Stimulated activated naive CD8-positive, alpha-beta T cell treated with anti-CD3 and anti-CD28 coated beads, Interleukin-15, amount 100 ng/mL, for 72 hours (primary cell): ENCODE measurements at places on chromosomes 3 and 15.

DNA sequence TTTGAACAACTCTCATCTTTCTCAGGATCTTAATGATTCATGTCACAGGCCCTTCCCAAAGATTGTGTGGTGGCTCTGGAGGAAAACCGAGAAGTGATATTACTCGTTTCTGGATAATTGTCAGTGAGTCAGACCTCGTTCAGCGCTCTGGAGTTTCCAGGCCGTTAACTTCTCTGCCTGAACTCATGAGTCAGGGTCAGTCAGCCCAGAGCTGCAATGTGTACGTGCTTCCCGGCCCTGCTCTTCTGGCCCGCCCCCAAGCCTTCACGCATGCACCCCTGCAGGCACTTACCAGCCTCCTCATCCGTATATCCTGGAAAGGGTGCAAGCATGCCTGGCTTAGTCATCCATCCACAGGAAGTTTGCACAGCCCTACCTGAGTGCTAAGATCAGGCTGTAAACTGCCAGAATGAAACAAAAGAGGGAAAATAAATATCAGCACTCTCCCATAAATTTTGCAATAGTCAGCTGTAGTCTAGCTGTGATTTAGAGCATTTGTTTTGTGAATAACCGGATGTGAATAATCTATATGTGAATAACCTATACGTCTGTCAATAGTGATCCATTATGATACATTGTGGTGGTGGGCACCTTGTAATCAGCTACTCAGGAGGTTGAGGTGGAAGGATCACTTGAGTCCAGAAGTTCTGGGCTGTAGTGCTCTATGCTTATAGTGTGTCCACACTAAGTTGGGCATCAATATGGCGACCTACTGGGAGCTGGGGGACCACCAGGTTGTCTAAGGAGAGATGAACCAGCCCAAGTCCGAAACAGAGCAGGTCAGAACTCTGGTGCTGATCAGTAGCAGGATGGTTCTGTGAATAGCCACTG, 35.3 kb upstream of the SEMA4B start:
- DNase-seq: no peak

DNA sequence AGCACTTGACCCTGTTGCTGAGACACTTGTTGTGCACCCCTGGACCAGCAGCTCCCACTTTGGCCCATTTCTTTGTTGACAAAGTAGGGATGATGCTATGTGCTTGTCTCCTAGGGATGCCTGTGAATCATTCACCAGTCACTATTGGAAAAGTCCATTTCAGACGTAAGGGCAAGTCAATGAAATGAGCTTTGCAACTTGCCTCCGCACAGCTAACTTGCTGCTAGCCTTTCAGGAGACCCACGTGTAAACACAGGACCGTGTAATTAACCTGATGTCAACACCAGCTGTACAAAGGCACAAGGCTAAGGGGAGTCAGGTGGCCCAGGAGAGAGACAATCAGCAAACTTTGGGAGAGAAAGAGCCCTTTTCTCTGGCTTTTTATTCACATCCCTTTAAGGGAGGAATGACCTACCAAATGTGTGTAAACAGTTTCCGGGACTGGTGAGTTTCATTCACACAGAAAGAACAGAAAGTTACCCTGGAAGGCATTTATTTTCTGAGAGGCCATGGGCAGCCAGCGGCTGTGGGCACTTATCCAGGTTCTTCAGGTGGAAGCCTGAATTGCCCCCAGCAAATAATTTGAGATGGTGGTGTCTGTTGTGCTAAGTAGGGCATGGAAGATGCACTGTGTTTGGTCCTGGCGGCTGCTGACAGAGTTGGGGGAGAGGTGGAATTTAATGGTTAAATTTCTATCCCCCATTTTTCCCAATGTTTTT, 54.0 kb downstream of the TIPARP start:
- DNase-seq: no peak

GRCh38 chr3:7684182-7684715, 817.4 kb upstream of the LMCD1 start:
- no peak for DNase-seq

- DNase-seq: peak; percentile 36
Observed at GRCh38 chr3:119891944-119892721, 110.2 kb downstream of the NR1I2 start.

GRCh38 chr3:21889166-21889565, 138.2 kb upstream of the ZNF385D start:
- DNase-seq: no peak

GRCh38 chr15:94335616-94336015, 104.3 kb downstream of the MCTP2 start:
- no peak for DNase-seq

GRCh38 chr3:9497821-9498565, 55.6 kb downstream of the LHFPL4 start:
- DNase-seq: no peak

GRCh38 chr3:142272200-142272891, 47.0 kb upstream of the GK5 start:
- no peak for DNase-seq

DNA sequence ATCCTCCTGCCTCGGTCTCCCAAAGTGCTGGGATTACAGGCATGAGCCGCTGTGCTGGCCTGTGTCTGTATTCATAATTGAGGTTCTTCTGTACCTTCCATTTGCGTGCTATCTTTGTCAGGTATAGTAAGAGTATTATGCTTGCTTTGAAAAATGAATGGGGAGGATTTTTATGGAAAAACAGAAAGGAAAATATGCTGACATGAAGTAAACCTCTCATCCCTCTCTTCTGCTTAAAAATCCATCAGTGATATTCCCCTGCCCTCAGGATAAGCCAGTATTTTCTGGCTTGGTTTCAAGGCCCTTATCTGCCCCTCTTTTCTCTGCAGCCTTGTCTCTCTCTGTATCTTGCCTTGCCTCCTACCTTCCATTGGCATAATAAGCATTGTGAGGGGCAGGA, 80.7 kb downstream of the NR1D2 start:
- DNase-seq: no peak

- no peak for DNase-seq
Observed at GRCh38 chr15:80382285-80382684, 21.9 kb upstream of the ARNT2 start.

DNA sequence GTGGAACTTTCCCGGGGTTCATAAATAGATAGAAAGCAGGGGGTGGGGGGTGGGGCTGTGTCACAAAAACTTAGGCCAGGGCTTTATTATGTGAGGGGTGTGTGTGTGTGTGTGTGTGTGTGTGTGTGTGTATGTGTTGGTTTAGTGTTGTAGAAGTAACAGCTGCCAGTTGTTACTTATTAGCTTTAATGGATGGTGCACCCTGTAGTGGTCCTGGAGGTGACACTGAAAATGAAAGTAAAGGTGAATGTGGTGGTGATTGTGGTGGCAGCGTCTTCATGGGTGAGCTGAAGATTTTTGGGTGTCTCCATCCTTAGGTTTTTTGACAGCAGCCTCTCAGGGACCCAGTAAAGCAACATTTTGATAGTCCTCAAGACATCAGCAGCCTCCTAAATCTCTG, 449.9 kb downstream of the PDCD6IP start:
- DNase-seq: no peak

- DNase-seq: no peak
Observed at GRCh38 chr3:117526470-117527079, 817.0 kb downstream of the TUSC7 start.

DNA sequence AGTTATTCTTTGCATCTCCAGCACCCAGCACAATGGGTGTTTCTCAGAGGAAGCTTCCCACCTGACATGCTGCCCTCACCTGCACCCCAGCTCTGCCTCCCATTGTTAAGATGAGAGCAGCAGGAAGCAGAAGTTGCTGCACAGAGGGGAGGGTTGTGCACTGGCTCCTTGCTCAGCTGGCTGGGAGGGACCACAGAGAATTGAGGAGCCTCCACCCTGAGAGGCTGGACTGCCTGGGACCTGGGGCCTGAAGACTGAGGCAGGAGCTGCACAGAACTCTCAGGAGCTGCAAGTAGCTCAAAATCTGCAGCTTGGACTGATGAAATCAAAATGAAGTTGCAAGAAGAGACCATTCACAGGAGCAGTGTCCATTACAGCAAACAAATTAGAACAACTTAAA, 222.3 kb upstream of the LINGO1 start:
- DNase-seq: no peak

GRCh38 chr3:124761250-124761796, 31.1 kb downstream of the UMPS start:
- peak; percentile 66 for DNase-seq

DNA sequence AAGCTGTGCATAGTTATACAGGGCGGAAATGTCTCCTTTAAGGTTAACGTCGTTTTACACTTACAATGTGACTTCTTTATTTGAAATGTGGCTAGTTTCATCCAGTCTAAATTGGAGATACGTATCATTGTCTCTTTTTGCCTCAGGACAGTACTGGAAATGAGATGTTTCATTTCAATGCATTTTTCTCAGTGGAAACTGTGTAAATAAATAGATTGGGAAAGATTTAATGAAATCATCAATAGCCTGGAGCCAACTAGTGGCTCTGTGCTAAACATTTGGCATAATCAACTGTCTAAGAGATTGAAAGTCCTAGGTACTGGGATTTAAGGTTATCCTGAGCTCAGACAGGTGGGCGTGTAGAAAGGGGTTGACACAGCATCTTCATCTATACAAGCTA, 691.5 kb upstream of the CCDC54 start:
- DNase-seq: no peak

GRCh38 chr15:65384505-65384894, 6.7 kb upstream of the IGDCC3 start:
- no peak for DNase-seq

DNA sequence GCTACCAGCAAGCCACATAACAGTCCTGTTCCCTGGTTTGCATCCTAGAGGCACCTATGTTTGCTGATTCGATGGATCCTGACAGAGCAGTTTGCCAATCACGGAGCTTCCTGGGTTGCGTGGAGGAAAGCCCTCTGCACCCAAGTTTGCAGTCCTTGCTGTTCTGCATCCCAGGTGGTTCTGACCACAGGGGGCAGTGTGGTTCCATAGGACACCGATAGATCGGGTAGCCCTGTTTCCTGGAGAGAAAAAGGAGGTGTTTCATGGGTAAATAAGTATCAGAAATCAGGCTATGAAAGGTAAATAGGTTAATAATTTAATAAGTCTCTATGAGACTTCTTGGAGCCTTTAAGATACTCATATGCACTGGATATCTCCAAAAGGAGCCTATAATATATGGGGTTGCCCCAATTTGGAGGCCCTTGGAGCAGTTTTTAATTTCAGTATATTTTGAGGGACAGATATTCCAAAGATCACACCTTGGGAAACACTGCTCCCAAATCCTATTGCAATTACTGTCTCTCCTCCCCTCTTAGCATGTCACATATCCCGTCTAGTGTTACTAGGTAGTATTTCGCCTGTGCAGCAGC, 194.6 kb upstream of the TPM1 start:
- peak; percentile 45 for DNase-seq

DNA sequence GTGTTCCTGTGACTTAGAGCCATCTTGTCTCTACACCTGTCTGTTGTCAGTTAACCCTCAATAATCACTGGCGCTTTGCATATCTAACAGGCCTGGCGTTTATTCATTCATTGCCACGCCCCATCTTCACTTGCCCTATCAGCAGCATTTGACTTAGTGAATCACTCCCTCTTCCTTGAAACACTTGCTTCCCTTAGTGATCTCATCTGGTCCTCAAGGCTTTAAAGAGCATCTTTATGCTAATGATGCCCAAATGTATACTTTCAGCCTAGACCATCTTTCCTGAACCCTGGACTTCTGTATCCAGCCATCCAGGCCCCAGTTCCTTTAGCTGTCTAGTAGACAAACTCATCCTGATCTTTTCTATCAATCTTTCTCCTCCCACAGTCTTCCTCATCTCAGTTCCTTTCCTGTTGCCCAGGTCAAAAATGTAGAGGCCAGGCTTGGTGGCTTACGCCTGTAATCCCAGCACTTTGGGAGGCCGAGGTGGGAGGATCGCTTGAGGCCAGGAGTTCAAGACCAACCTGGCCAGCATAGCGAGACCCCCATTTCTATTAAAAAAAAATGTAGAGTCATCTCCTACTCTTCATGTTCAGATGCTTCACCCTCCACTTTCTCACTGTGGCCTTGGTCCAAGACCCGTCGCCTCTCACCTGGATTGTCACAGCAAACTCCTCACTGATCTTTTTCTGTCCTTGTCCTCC, 1.4 kb upstream of the IGDCC4 start:
- DNase-seq: peak; percentile 2

- no peak for DNase-seq
Observed at GRCh38 chr3:185927501-185928200, 10.2 kb downstream of the TRA2B start.

GRCh38 chr3:71232175-71232679, 351.3 kb downstream of the FOXP1 start:
- no peak for DNase-seq

GRCh38 chr15:58190419-58190818, 52.2 kb downstream of the AQP9 start:
- DNase-seq: no peak

- peak; percentile 5 for DNase-seq
Observed at GRCh38 chr3:30012941-30013543, 593.4 kb upstream of the TGFBR2 start.

DNA sequence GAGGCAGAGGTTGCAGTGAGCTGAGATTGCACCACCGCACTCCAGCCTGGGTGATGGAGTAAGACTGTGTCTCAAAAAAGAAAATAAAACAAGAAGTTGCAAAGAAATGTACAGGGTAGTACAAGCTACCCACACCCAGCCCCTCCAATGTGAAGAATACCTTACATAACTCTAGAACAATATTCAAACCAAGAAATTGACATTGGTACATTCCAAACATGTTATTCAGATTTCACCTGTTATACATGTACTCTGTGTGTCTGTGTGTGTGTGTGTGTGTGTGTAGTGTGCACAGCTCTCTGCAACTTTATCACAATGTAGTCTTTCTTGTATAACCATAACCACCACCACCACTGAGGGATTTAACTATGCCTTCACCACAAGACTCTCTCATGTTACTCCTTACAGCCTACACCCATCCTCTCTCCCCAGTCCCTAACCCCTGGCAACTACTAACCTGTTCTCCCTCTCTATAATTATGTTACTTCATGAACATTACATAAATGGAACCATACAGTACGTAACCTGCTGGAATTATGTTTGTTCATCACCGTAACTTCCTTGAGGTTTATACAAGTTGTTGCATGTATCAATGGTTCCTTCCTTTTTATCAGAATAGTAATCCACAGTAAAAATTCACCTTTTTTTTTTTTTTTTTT, 16.2 kb upstream of the TJP1 start:
- no peak for DNase-seq

GRCh38 chr3:9402410-9403228, 5.2 kb downstream of the SETD5 start:
- DNase-seq: no peak

- no peak for DNase-seq
Observed at GRCh38 chr3:52531860-52532516, 1.7 kb downstream of the NT5DC2 start.

- DNase-seq: no peak
Observed at GRCh38 chr3:124669470-124669869, 60.8 kb upstream of the UMPS start.

DNA sequence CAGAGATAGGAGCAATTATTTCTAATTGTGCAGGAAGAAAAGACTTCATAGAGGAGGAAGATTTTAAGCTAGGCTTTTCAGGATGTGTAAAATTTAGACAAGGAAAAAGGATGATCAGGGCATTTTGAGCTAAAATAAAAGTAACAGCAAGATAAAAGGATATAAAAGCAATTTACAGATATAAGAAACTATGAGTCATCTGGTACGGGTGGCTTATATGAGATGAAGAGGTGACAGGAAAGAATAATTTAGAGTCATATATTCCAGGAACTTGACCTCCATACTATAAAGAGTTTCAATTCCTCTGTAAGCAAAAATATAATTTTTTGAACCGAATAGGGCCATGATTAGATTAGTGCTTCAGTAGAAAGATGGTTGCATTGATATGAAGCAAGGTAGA, 273.7 kb downstream of the RBMS3 start:
- DNase-seq: no peak

GRCh38 chr3:171963546-171963945, 75.8 kb upstream of the FNDC3B start:
- no peak for DNase-seq
